ENCODE measurements at places on chromosomes 5 and 9.

DNA sequence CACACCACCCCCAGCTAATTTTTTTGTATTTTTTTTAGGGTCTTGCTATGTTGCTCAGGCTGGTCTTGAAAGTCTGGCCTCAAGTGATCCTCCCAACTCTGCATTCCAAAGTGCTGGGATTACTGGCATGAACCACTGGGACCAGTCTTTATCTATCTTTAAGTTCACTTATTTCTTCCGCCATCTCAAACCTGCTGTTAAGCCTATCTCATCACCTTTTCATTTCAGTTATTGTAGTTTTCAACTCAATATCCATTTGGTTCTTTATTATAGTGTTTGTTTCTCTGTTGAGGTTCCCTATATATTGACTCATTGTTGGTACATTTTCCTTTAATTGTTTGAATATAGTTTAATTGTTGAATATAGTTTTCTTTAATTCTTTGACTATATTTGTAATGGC is 48.1 kb downstream of the GALNT12 start:
- no peak for DNase-seq

GRCh38 chr9:4306066-4306776 is 6.4 kb upstream of the GLIS3 start:
- no peak for DNase-seq

DNA sequence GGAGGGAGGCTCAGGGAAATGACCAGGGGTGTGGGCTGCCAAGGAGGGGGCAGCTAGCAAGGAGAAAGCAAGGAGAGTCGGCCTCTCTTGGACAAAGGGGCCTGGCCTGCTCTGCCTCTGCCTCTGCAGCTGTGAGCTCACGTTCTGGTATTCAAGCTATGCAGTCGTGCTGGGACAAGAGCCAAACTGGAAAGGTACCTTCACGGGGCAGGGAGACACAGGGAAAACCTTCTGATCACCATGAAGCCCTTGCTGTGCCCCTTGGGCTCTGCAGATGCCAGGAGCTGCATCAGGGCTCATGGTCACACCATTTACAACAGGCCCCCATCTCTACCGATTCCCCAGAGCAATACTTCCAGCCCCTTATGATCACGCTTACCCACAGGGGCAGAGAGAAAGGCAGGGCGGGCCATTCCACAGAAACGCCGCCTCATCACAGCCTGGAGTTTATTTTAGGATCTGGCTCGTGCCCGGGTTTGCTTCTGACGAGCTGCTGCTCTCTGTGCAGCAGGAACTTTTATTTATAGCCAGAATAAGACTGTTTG is 63.2 kb downstream of the PRRT1B start:
- peak; percentile 98 for DNase-seq

DNA sequence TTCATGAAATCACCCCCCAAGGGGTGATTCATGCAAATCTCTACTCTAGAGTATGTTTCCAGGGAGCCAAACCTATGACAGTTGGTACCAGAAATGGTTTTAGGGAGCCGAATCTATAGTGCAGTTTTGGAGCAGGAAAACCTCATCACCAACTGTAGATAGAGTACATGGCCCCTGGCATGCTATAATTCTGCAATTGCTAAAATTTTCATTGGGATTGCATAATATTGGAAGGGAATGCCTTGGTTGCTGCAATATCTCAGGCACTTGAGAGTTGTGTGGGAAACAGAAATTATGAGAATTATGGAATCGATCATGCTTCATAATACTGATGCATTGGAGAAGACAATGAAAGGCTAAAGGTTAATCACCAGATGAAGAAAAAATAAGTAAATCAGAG is 148.2 kb upstream of the PLPPR1 start:
- DNase-seq, result no peak

DNA sequence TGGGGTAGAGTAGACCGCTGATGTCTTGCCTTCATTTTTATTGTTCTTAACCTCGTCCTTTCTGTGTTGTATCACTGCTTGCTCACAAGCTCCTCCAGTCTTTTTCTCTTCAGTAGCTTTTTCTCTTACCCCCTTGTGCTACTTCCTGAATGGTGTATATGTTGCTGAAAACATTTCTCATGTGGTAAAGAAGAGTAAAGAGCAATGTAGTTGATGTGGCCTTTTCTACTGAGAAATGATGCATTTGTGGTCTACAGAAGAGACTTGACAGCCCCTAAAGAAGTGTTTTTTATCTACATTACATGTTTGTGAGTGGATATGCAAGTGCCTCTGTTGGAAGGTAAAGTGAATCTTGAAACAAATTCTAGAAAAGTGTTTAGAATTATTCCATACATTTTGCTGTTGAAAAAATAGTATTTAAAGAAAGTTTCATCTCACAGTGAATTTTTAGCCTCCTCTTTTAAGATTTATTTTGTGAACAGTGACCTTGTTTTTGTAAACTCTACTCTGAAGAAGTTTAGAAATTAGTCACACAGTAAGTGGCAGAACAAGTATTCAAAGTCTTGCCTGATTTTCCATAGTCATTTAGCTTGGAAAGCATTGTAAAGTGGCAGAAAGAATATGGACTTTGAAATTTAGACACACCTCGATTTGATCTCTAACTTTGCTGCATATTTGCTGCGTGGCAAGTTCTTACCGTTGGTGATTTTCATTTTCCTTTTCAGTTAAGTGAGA is 17.4 kb downstream of the CDC42SE2 start:
- DNase-seq, result no peak

DNA sequence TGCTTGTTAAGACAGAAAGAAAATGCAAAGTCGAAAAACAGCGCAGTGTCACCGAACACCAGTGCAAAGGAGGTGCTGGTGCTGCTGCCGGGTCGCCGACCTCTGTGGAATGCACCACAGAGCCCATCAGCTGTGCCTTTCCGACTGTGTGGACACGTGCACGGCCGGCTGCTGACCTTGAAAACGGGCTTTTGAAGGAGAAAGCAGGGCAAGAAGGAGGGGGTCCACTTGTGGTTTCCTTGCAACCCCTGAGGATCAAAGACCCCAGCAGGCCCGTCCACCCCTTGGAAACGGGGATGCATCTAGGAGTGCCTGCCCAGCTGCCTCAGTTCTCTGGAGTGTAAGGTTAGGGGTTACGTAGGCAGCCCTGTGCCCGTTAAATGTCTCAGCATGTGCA is 6.2 kb upstream of the OLFM1 start:
- DNase-seq, result peak; percentile 80

- DNase-seq, result peak; percentile 86
Observed at GRCh38 chr5:132363431-132364112, 5.9 kb upstream of the SLC22A5 start.

DNA sequence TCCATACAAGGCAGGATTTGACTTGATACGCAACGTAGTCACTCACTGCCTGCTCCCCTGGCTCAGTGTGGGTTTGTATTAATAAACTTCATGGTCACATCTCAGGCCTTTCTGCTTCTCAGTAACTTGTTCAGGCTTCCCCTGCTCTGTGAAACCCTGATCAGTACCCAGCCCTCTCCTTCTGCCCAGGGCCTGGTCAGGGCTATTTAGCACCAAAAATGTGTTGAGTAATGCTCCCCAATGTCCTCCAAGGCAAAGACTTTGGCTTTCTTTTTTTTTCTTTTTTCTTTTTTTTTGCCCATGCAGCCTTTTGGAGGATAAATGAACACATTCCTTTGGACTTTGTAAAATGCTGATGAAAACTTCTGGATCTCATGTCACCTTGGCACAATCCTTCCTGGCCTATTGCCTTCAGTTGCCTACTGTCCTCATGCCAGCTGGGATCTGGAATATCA is 399.2 kb upstream of the KLF4 start:
- no peak for DNase-seq

GRCh38 chr9:106277966-106278365 is 583.6 kb downstream of the TMEM38B start:
- no peak for DNase-seq

GRCh38 chr5:151499501-151500035 is 52.2 kb downstream of the SLC36A1 start:
- DNase-seq, result no peak

- no peak for DNase-seq
Observed at GRCh38 chr9:105900123-105900522, 205.8 kb downstream of the TMEM38B start.

- no peak for DNase-seq
Observed at GRCh38 chr9:130246126-130246525, 19.4 kb upstream of the HMCN2 start.

DNA sequence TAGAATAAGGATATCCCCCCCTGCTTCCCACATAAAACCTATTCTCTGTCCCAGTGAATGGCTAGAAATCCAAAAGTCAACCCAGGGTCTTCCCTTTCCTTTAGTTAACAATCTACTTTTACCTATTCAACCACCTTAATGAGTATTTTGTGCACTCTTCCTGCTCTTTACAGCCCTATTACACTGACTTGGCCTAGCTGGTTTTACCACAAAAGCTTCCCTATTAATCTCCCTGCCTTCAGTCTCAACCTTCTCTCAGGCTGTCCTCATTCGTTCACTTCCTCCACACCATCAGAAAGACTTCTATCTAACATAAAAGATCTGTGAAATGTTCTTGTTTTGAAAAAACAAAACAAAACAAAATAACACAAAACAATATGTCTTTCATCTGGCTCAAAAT is 16.2 kb downstream of the CTNNAL1 start:
- DNase-seq, result no peak

GRCh38 chr9:128863647-128864046 is 18.1 kb downstream of the KYAT1 start:
- peak; percentile 89 for DNase-seq

DNA sequence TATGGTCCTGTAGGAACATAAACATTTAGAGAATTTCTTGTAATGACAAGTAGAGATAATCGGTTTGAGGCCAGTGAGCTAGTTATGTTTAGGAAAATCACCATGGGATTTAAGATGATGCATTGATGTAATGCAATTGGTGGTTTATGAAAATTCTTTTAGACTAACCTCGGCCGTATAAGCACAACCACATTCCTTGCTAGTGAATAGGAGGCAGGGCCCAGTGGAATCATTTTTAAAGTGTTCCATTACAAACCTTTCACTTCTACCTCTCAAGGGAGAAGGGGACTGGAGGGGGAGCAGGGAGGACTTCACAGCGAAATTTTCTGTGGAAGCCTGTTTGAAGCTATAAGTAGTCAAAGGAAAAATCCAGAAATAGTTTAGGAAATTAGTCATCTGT is 71.8 kb upstream of the NFIL3 start:
- DNase-seq, result peak; percentile 83

GRCh38 chr9:12980085-12980851 is 205.4 kb downstream of the LURAP1L start:
- DNase-seq, result no peak

DNA sequence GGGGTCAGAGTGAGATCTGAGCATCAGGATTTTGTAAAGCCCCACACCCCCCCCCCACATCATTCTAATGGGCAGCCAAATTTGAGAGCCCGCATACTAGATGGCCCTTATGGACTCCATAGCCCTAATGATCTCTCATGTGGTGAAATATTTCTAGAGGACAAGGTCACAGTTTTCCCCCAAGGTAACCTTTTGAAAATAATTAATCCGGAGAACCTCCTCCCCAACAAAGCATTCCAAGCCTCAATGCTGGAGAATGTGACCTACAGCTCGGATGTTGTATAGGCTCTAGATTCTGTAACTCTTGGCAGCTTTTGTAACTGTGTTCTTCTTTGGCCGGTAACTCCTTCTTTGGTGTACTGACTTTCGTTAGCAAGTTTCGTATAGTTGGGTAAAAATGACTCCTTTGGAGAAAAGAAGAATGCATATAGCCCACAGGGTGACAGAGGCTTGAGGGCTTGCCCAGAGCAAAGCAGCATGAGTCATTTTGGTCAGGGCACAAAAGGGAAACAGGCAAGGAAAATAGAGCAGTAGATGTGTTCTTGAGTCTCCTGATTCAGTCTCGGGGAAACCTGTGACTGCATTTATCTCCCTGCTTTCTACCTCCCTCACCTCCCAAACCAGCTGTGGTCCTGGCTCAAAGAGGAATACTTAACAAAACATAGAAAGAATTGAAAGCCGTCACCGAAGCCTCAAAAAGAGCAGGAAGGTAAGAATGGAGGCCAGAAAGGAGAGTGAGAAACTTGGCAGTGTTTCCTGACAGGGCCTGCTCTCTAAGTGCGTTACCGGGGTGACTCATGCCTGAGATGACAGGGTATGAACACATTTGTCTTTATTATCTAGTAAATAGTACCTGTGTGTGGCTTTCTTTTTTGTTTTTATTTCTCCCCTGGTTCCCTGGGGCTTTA is 6.6 kb upstream of the XPA start:
- peak; percentile 86 for DNase-seq

DNA sequence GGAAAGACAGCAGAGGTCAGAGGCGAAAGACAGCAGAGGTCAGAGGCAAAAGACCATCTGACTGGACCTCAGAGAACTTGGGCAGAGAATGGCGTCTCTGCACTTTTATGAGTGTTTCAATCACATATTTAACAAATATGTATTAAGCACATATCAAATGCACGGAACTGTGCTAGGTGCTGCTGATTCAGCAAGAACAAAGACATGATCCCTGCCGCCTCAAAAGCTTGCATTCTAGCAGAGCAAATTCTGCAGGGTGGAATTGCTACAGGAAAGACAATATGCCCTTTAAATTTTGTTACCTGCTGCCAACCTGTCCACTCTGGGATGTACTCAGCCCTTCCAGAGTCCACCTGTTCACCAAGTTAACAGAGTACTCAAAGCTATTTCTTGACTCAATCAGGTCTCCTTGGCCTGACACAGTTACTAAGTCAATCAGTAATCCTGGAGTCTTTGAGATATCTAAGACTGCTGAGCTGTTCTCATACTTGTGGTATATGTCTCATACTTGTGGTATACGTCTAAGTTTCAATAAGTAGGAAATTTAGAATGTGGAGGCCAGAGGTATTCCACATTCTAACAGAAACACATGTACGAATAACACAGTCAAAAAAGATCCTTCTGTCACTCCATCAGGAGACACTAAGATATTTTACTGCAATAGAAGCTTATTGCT is 131.8 kb downstream of the GNAQ start:
- DNase-seq, result peak; percentile 58

DNA sequence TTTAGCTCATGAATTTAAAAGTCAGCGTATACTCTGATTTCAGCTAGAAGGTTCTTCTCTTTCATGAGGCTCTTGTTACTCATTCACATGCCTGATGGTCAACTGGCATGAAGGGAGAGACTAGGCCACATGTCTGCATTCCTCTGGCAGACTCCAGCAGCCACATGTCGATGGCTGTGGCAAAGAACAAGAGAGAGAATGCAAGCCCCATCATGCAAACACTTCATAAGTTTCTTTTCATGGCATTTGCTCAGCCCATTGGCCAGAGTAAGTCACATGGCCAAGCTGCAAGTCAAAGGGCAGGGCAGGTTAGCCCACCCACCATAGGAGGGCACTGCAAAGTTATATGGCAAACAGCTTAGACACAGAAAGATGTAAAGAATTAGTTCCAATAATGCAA is 5.4 kb downstream of the KCNV2 start:
- no peak for DNase-seq

- no peak for DNase-seq
Observed at GRCh38 chr9:77939149-77939668, 92.4 kb downstream of the GNAQ start.

DNA sequence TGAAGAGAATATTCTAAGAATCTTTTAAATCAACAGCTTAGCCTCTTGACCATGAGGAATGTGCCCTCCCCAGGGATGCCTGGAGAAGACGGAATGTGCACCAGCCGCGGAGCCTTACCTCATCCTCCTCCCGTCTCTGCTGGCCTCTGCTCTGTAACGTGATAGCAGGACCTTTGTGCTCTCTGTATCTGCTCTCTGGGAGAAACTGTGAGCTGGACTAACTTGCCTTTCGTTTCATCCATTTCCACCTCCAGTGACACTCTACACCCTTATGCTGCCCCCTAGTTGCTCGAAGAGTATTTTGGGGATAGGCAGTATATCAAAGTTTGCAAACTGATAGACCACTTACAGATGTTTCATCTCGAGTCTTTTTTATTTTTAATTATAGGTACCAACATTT is 141.4 kb downstream of the NPR3 start:
- DNase-seq, result peak; percentile 61

- DNase-seq, result no peak
Observed at GRCh38 chr5:133225671-133226152, 173.9 kb downstream of the HSPA4 start.

Data from osteoblast (primary cell).